ENCODE measurements at places on chromosomes 2 and 18.
A peak's percentile ranks its signal among the peaks of the same experiment; 100 is the strongest.

- DNase-seq: no peak
These were observed 148.1 kb upstream of the HS6ST1 start for GRCh38 chr2:128466776-128467175.

GRCh38 chr2:17309741-17310339 is 208.4 kb downstream of the RAD51AP2 start:
- DNase-seq: no peak

DNA sequence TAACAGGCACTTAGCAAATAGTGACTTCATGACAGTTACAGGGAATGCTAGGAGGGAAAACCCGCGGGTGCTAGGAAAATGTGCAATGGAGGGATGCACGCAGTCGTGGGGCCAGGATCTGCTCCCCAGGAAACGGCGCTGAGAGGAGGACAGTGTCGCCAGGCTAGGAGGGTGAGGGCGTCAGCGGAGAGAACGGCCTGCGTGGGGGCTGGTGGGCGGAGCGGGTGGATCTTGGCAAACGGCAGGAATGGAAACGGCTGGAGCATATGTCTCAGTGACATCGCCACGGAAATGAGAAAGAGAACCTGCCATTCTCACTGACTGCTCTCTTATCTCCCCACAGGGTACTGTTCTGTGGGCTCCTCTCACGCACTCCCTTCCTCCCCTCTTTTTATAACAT is 478.5 kb upstream of the ID2 start:
- DNase-seq: no peak

DNA sequence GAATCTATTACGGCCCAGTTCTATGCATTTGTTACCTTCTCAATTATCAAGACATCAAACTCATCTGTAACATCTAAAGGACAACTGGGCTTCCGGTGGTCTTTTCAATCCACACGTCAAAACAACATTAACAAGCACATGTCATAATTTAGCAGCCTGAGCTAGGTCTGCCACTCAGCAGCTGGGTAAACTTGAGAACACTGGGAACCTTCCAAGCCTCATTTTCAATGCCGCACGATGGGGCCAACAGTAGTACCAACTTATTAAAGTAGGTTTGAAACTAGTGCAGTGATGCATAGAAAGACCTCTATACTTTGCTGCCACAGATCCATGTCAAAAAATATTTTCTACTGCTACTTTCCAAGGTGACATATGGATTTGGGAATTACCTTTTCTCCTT is 60.4 kb downstream of the COL4A4 start:
- no peak for DNase-seq

DNA sequence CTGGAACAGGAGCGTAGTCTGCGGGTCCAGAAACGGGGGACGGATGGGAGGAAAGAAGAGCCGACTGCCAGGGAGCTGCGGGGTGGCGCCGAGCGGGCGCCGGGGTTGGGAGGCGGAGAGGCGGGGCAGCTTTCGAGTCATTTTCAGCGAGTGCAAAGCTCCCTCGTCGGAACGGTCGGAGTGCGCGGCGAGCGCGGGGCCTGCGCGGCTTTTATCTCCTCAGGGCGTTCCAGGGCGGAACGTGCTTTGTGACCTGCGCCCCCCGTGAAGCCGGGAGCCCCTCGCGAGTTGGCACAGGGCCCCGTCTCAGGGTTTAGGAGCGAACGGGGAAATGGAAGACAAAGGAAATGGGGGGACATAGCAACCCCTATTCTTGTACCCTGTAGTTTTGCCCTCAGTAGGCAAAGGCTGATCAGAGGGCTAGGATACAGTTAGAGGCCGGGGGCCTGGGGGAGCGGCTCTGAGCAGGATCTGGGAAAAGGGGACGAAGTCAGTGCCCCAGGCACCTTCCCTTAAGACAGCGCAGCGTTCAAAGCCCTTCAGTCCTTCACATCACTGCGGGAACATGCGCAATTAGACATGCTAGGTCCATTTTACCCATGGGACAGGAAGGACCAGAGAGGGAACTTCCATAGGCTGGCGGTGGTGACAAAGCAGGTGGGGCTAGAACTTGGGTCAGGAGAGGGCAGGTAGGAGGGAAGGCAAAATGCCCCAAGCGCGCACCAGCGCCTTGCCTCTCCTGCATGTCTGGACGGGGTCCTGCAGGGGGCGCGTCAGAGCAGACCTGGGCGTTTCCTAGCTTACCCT is 60.1 kb upstream of the IL1RL1 start:
- DNase-seq: no peak

- DNase-seq: no peak
These were observed 127.8 kb downstream of the NXPH2 start for GRCh38 chr2:138652378-138652777.

GRCh38 chr2:188966079-188966571 is 8.0 kb upstream of the COL3A1 start:
- DNase-seq: no peak

GRCh38 chr2:121664086-121664485 is 14.8 kb upstream of the CLASP1 start:
- peak; percentile 2 for DNase-seq

- DNase-seq: no peak
These were observed 2.7 kb downstream of the PPP1CB start for GRCh38 chr2:28754321-28754720.

DNA sequence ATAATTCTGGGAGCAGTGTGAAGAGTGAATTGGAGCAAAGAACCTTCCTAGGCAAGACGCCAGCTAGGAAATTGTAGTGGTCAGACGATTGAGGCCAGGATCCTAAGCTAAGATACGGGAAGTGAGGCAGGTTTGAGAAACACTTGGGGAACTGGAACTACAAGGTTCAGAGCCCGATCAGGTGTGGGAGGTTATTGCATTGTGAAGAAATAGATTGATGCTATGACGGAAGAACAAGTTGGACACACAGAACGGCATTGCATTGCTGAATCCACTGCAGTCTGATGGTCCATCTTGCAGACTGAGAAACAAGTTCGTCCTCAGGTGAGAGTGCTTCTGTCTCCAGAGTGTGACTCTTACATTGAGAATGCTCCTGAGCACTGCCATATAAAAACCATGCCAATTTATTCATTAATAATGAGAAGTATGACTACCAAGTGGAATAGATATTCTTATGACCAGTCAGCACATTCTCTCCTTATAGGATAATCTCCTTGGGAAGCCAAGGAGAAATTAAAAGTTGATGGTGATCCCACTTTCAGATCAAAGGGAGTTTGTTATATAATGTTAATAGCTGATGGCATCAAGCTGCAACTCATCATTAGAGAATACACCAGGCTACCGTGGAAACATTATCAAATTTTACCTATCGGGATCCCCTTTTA is 30.9 kb downstream of the ANTXR1 start:
- DNase-seq: no peak

DNA sequence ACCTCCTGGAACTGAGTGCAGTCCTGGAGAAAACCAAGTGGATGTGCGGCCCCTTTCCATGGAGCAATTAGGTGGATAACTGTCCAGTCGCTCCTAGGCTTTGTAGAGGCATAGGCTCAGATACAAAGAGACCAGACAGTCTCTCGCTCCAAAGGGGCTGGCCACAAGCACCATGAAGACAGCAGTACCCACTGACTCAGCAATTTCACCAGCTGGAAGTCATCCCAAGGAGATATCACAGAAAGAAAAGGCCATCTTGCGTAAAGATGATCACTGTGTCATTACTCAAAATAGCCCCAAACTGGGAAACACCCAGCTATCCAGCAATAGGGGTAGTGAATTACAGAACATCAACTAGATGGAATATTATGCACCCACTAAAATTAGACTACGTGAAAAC is 161.2 kb downstream of the MSH2 start:
- no peak for DNase-seq

- no peak for DNase-seq
These were observed 96.4 kb downstream of the DTNA start for GRCh38 chr18:34806527-34806926.

- no peak for DNase-seq
These were observed 26.5 kb upstream of the MCFD2 start for GRCh38 chr2:46942143-46942526.

DNA sequence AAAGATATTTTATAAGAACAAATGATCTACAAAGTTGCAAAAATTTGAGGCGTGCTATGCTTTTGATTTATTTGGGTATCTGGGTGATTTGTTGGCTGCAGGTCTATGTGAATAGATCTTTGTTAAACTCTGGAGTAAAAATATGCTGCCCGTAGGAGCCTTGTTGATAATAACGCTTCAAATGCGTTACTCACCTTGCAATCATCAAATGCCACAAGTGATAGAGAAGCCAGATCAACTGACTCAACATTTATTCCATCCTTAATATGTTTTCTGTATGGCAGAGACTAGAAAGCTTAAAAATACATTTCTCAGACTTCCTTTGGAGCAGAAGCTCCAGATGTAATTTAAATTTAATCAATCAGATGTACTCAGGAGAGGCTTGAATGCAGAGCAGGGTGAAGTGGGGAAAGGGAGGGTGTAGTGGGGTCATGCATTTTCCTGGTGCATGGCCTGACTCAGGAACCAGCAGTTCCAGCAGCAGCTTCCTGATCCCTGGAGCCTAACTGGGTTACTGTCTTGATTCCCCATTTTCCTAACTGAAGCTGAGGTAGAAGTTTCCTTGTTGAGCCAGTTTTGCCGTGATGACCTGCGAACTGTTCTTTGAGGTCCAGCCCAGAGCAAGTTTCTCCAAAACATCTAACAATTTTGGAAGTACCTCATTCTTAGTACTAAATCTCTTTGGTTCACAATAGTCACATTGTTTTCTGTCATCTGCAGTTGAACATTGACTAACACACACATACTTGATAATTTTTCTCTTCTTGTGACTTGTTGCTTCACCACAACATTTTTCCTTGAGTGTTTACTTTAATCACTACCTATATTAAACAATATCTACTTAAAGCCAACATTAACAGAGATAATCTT is 284.7 kb upstream of the CWC22 start:
- DNase-seq: peak; percentile 12

- DNase-seq: no peak
These were observed 24.3 kb downstream of the WDSUB1 start for GRCh38 chr2:159262226-159262625.

GRCh38 chr2:218217360-218218267 is 625 bp downstream of the ARPC2 start:
- DNase-seq: no peak

- no peak for DNase-seq
These were observed 924.9 kb upstream of the FAM98A start for GRCh38 chr2:34523958-34524514.

DNA sequence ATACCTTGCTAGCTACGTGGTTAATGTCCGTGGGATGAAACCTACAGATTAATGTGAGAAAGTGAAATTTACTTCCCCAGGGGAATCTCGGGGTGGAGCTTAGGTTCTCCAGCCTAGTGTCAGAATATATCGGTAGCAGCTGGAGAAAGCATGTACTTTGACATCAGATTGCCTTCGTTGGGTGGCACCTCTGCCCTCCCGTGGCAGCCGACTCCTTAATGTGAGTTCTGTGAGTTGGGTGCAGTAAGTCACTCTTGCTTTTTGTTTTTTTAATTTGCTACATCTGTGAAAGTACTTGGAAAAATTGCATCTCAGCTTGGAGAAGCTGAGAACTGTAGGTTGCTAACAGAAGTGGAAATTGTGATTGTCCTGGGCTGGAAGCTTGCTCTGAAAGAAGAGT is 3.6 kb downstream of the KLF11 start:
- DNase-seq: no peak

DNA sequence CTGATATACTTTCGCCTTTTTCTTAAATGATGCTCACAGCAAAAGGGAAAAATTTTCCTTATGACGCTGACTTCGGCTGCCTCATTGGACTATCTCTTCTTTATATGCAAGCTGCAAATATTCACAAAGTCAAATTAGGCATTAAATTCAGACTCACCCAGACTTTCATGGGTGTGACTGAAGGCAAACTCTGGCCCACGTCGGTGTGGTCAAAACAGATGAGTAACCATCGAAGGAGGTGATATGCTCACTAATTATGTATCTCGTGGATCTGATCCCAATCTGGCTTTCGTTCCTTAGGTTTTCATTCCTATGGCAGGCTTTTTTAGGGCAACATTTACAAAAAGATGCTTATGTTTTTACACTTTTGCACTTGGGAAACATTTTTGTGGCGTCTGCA is 36.6 kb downstream of the FAM124B start:
- no peak for DNase-seq

DNA sequence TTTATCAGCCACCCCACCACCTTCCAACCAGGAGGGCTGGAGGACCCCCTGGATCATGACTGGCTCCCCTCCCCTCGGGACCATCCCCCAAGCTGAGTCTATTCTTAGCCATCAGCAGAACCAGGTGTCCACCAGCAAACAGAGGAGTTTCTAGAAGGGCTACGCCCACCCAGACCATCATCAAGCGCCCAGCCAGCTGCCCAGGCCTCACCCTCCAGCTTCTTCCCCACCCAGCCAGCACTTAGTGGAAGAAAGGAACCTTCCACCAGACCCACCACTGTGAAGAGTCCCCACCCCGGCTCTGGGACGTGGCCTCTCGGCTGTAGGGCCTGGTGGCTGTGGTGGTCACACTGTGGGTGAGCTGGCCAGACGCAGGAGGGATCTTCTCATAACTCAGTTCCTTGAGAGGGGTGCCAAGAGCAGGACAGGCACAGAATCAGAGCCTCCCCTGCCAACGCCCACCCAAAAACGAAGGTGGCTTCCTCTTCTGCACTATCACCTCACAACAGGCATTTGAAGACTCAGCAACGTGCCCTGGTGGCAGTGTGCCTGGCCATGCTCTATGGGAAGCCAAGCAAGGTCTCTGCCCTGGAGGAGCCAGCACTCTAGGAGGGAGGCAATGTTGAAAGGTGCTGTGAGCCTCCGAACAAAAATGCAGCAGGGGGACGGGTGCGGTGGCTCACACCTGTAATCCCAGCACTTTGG is 19.0 kb downstream of the BIN1 start:
- DNase-seq: no peak

GRCh38 chr2:189022492-189022891 is 48.3 kb downstream of the COL3A1 start:
- DNase-seq: peak; percentile 67

GRCh38 chr2:74550231-74550630 is 3.5 kb downstream of the LOXL3 start:
- no peak for DNase-seq

DNA sequence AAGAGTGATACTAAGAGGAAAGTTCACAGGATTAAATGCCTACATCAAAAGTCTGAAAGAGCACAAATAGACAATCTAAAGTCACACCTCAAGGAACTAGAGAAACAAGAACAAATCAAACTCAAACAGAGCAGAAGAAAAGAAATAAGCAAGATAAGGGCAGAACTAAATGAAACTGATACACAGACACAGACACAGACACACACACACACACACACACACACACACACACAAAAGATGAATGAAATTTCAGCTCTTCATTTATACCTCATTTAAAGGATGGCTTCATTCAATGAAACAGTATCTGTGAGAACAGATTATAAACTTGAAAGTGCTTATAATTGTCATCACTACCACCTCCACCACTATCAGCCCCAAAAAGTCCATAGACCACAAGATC is 428.9 kb downstream of the MBD2 start:
- no peak for DNase-seq

DNA sequence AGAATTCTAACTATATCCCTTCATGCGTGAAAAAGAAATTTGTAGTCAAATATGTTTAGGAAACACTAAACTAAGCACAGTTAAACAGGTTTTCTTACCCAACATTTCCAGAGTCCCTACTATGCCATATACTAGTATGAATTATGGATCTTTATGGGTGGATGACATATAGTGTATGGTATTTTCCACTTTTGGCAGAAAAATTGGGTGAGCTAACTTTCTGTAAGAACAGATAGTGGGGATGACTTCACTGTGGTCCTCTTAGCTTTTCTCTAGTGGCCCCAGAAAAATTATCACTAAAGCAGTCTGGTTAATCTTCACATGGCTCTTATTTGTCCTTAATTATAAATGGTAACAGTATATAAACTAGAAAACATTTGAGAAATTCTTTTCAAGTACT is 240.0 kb upstream of the GULP1 start:
- DNase-seq: no peak

GRCh38 chr2:225030893-225031292 is 11.4 kb downstream of the DOCK10 start:
- DNase-seq: no peak

Measured in skeletal muscle cell (primary cell).